ENCODE measurements at places on chromosomes 13 and 19. TPM values are rescaled to one million over a fixed set of nuclear protein-coding genes. Genes with fewer than 3 reads are reported as not detected.

- DNase-seq: no peak
Measured at GRCh38 chr19:57438925-57439324, 3.8 kb downstream of the ZNF749 start.

Gene ALOX5AP
- total RNA-seq: 2.0 TPM

- DNase-seq: no peak
Measured at GRCh38 chr13:99415014-99415650, 86.1 kb upstream of the TM9SF2 start.

DNA sequence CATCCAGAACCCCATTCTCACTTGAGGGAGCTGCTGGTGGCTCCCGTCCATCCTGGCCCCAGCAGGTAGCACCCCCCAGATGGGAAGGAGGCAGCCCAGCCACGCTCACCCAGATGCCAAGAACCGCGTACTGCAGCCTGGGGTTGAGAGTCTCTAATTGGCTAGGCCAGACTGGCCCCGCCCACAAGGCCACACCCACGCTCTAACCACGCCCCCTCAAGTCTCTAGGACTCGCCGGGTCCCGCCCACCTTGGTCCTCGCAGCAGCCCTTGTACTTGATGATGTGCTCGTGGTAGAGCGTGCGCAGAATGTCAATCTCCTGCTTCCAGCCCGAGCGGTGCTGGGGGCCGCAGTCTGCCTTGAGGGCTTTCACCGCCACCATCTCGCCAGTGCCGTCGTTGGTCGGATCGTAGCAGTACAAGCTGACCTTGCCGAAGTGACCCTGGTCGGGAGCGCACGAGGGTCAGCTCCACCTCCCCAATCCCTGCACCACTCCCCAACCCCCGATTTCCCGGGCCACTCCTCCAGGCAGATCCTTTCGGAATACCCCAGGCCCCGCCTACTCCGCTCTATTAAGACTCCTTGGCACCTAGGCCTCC, 14.5 kb upstream of the ICAM3 start:
- DNase-seq: no peak

- DNase-seq: no peak
Measured at GRCh38 chr13:26558987-26559386, 1.5 kb downstream of the WASF3 start.

- no peak for DNase-seq
Measured at GRCh38 chr19:28847468-28847867, 365.5 kb downstream of the UQCRFS1 start.

Gene SOX21
- not detected for total RNA-seq

DNA sequence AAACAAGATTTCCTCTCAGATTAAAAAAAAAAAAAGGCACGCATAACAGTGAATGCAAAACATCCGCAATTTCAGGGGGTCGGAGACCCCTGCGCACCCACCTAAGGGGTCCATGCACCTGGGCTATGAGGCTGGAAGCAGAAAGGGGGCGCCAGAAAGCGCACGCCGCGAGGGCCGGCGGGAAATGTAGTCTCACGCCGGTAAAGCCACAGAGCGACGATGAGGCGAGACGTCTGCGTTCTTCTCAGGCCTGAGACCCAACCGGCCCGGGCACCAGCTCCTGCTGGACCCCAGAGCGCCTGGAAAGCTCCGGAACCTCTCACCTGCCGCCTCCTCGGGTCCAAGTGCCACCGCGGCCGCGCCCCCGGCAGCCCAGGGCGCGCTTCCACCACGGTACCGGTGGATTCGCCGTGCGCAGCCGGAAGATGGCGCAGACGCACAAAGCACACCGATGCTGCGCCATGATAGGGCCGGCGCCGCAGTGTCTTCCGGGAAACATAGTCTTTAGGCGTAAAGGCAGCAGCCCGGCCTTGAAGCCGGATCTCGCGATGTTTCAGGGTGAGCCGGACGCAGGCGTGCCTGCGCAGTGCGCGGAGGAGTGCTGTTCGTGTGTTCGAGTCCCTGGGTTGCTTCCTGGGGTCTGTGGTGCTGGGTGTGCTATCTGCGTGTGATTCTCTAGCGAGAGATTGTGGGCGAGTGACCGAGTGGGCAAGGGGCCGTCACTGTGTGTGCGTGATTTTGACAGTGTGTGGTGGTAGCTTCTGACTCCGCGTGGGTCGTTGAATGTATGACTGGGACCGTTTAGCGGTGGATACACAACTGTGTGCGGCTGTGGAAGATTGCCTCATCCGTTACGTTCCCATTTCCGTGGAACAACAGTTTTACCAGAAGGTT, at the start of gene ZNF582:
ZNF582 (minus strand) TSS at position 416 of the 894 bp plus-strand sequence. CDS start 1,782 bp downstream, outside the sequence.
- peak; percentile 65 for DNase-seq

DNA sequence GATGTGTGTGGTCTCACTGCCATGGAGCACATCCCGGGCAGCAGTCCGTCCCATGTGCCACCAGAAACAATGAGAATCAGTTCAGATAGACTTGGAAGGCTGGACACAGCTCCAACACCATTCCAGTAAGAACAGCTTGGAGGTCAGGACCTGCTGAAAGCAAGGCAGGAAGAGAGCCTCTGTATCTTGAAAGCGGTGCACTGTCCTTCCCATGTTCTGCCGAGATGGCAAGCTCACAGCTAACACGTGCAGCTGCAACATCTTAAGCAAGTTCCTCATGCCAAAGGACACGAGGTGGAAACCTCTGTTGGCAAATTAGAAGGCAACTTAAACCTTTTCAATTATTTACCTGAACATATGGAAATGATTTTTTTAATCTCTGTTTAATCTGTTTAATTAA, 175.4 kb downstream of the DLEU7 start:
- DNase-seq: no peak
